RWPE2 (cell line): ENCODE measurements at places on chromosomes 5 and 9.

DNA sequence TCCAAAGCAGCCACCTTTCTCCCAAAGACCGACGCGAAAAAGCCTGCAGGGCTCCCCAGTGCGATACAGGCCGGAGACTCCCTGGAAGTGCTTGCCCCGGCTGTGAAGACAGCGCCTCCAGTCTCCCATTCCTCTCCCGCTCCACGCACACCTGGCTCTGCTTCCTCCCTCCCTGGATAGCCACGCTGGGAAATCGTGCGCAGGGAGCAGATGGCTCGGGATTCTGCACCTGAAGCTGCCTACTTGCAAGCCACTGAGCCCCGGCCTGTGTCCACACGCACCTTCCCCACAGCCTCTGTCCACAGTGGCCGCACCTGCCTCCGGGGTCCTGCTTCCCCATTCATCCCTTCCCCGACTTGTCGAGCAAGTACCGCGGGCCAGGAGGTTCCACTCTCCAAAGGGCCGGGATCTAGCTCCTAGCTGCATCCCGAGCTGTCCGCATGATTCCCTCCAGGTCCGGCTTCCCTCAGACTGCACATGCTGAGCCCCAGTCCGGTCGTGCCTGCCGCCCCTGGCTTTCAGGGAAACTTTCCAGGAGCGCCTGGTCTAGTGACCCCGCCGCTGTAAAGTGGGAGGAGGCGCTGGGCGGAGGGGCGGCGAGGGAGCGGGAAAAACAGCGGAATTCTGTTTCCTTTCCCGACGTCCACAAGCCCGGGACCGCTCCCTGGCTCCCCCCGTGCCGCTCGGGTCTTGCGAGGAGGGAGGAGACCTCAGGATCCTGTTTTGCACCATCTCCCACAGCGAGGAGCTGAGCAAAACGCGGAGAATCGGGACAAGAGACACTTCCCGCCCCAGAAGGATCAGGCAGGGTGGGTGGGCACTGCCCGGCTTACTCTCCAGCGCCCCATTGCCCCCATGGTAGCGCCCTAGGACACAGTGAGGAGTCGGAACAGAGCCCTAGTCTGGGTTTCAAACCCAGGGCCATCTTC is 2.0 kb downstream of the SEMA6A start:
- DNase-seq: no peak

DNA sequence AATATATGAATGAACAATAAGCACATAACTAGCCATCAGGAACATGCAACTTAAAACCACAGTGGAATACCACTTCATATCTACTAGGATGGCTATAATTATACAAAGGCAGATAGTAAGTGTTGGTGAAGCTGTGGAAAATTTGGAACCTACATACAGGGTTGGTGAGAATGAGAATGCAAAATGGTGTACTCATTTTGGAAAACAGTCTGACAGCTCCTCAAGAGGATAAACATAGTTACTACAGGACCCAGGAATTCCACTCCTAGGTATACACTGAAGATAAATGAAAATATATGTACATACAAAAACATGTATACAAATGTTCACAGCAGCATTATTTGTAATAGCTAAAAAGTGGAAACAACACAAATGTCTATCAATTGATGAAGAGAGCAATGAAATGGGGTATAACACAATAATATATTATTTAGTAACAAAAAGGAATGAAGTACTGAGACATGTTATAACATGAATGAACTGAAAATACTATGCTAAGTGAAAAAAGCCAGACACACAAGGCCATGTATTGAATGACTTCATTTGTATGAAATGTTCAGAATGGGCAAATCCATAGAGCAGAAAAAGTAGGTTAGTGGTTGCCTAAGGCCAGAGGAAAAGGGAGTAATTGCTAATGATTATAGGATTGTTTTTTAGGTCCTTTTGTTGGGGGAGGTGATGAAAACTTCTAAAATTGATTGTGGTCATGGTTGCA is 31.2 kb upstream of the CDK5RAP2 start:
- no peak for DNase-seq

DNA sequence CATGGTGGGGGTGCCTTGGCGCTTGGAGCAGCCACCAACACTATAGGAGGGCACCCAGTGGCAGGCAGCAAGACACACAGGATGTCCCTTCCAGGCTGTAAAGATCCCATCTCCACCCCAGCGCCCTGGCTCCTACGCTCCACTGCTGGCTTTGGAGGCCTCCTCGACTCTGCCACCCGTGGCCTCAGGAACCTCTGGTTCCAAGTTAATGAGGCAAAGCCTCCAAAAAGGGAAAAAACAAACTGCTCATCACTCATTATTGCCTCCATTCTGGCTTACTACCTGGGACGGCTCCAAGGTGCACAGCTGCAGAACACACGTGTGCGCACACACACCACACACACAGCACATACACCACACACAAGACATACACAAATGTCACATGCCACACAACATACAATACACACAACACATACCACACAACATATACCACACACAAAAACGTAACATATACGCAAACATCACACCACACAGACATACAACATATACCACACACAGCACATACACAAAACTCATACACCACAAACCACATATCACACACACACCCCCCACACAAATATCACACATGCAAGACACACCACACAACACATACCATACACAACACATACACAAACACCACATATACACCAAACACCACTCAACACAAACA is 45.3 kb downstream of the ROR2 start:
- no peak for DNase-seq

GRCh38 chr5:126364206-126364902 is 58.9 kb upstream of the GRAMD2B start:
- DNase-seq: no peak

- DNase-seq: no peak
Measured at GRCh38 chr5:167777746-167778145, 513.7 kb upstream of the WWC1 start.

GRCh38 chr5:23269981-23270380 is 237.4 kb upstream of the PRDM9 start:
- DNase-seq: no peak

- no peak for DNase-seq
Measured at GRCh38 chr5:17223367-17224185, 6.1 kb downstream of the BASP1 start.

DNA sequence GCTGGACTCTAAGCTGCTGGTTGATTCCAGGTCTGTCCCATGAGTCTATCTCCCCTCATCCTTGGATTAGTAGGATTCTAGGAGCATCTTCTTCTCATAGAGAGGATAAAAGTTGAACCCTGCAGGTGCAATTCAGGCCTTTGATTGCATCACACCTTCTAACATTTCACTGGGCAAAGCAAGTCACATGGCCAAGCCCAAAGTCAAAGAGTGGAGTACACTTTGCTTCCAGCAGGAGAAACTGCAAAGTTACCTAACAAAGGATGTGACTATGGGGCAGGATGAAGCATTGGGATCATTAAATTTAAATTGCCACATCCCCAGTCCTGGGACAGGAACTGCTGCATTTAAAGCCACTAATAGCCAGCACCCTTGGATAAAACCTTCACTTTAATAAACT is 51.0 kb upstream of the EGFLAM start:
- no peak for DNase-seq

- no peak for DNase-seq
Measured at GRCh38 chr5:154202379-154203260, 12.1 kb downstream of the GALNT10 start.

DNA sequence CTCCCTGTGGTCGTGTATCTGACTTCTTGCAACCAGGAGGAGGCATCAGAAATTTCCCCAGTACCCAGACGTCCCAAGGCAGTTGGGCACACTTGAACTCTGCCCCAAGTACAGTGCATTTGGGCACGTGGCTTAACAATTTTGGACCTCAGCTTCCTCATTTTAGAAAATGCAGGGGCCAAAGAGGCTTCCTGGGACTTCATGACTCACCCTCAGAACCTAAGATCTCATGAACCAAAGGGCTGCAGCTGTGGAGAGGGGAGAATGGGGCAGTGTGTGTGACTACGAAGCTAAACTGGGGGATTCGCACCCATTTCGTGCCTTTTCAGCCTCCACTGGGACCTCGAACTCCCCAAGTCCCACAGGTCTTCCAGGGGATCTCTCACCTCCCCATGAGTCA is 59.2 kb downstream of the SYK start:
- no peak for DNase-seq

DNA sequence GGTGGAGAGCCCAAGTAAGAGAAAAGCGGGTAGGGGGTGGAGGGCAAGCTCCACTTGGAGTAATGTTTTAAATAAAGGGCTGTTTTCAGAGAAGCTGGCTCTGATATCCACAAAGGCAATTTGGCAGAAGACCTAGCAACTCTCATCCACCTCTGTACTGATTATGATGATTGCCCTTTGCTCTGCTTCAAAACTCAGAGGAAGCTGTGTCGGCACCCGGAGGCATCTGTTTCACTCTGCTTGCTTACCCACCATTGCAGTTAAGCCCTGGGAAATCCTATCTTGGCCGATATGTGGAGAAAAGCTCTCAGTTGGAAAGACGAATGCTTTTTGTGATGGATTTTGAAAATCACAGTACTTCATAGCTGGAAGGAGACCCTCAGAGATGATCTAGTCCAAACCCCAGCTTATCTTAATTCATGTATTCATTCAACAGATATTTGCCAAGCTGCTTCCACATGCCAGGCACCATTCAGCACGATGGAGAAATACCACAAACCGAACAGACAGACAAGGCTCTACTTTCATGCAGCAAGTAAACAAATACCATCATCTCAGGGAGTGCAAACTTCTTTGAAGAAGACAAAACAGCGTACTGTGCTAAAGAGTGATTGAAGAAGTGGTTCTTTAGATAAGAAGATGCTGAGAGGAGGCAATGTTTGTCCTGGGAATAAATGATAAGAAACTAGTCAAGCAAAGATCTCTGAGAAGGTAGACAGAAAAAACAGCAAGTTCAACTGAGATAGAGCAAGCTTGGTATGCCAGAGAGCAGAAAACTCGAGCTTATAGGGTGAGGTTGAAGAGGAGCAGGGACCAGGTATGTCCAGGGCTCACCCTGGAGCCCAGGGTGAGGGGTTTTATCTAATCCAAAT is 140.4 kb upstream of the SPDL1 start:
- no peak for DNase-seq

DNA sequence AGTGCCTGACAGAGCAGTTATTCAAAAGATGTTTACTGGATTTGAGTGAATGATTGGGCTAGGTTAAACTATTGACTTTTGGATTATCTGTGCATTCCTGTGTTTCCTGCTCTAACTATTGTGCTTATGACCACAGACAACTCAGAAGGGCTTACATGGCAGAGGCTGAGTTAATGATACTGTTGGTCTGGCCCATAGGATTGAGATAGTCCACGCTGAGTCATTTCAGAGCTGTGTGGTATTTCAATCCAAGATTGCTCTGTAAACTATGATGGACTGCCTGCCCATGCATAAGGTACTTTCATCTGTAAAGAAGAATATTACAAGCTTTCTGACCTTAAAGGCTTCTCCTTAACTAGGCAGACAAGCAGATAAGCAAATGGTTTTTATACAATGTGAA is 49.1 kb upstream of the SLIT3 start:
- no peak for DNase-seq

DNA sequence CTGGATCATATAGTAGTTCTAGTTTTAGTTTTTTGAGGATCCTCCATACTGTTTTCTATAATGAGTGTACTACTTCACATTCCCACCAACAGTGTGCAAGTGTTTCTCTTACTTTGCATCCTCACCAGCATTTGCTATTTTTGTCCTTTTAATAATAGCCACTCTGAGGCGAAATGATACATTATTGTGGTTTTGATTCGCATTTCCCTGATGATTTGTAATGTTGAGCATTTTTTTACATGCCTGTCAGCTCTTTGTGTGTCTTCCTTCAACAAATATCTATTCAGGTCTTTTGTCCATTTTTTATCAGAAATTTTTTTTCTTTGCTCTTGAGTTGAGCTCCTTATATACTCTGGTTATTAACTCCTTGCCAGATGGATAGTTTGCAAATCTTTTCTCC is 114.0 kb downstream of the ADAMTSL1 start:
- no peak for DNase-seq

- DNase-seq: no peak
Measured at GRCh38 chr5:127002390-127002789, 28.0 kb downstream of the MARCHF3 start.

- DNase-seq: no peak
Measured at GRCh38 chr9:90095682-90096081, 490.9 kb downstream of the GADD45G start.

GRCh38 chr9:91834740-91835139 is 115.3 kb downstream of the ROR2 start:
- DNase-seq: no peak

DNA sequence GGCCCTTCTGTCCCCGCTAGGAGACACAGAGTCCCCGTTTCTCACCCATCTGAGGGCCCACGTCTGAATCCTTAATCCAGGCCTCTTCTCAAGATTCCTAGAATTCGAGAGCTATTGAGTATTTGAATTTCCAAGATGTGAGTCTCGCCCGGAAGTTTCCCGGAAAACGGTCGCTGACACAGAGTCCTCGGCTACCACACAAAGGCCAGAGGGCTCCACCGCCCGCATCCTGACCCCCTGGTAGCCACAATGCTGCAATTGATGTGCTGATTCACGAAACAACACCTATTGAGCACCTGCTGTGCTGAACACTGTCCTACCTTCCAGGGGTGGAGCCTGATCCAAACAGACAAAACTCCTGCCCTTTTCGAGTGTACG is 670 bp upstream of the FBP1 start:
- DNase-seq: no peak

DNA sequence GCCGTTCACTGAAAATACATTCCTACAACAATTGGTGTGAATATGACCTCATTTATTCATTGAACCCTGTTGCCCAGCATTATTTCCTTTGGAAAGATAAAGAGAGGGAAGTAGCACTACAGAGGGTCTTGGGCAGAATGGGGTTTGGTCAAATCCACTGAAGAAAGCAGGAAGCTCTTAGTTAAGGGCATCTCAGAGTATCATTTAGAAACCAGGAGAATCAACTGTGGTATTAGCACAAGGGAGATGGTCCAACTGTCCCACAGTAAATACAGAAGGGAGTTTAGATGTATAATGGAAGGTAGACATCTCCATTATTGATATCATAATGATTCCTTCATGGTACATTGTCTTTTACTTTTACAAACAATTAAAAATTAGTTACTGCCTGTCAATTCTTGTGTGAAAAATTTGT is 47.1 kb downstream of the LIX1 start:
- no peak for DNase-seq

DNA sequence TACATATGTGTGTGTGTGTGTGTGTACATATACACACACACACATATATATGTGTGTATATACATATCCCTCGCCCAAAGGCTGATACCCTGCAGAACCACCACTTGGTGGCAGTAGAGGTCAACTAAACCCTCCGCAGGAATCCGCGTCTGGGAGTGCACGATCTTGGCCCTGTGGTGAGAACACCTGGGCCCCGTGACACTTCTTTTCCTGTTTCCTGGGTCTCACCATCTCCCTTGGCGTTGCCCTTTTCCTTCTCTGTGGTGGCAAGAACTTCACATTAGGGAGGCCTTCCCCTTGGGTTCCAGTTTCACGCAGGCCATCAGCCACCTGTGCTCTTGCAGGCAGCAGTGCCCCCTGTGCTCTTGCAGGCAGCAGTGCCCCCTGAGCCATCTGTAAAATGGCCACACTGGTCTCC is 8.2 kb downstream of the IL9 start:
- no peak for DNase-seq
